Stimulated activated CD4-positive, alpha-beta T cell treated with anti-CD3 and anti-CD28 coated beads, Interleukin-2, amount 100 ng/mL, for 24 hours (primary cell): ENCODE measurements at places on chromosomes 11 and 22.

- DNase-seq = no peak
These were observed 62.9 kb upstream of the LRRC4C start for GRCh38 chr11:41522391-41522790.

DNA sequence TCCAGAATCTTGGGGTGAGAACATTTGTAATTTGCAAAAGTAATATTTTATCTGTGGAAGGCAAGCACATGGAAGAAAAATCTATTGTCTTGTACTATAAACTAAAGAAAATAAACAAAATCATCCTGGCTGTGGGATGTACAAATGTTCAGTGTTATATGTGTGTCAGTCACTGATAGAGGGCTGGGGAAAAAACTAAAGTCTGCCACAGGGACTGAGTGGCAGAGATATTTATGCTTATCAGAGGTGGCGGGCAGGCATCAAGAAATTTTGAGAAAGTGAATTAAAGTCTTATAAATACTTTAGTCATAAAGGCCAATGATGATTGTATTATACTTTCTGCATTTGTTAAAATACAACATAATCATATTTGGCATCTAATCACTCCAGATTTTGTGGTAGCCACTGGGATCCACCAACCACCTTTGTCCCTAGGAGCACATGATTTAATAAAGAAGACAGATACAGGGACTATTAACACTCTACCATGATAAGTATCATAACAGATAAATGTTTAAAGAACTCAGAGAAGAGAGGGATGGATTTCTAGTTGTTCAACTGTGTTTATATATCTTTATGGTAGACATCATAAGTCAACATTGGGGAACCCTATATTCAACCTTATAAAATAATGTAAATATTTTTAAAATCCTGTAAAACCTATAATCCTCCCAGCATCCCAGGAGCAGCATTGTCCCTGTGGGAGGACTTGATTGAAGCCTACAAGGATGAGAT, 2.6 kb upstream of the ENDOD1 start:
- DNase-seq = no peak

GRCh38 chr22:49699928-49700498, 127.7 kb downstream of the BRD1 start:
- DNase-seq = no peak

GRCh38 chr11:76767659-76768058, 15.5 kb upstream of the TSKU start:
- DNase-seq = no peak

DNA sequence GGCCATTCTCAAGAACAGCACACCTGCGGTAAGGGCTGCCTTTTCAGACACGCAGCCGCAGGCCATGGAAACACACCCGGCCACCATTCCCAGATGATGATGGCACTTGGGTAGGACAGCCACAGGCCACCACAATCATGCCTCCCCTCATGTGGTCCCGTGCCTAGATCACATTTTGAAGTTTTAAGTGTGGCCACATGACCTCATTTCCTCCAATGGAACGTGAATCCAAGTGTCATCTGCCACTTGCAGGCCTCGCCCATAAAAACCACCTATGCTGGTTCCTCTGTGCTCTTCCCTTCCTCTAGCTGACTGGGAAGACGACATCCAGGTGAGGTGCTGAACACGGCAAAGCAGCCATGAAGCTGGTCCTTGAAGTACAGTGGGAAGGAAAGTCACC, 44.6 kb upstream of the SLC25A1 start:
- no peak for DNase-seq

DNA sequence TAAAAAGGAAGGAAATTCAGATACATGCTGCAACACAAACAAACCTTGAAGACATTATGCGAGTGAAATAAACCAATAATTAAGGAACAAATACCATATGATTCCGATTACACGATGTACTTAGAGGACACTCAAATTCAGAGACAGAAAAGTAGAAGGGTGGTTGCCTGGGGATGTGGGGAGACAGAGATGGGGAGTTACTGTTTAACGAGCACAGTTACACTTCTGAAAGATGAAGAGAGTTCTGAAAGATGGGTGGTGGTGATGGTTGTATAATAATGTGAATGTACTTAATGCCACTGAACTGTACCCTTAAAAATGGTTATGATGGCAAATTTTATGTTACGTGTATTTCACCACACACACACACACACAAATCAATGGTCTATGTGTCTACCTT, 14.7 kb downstream of the ZBTB44 start:
- no peak for DNase-seq

DNA sequence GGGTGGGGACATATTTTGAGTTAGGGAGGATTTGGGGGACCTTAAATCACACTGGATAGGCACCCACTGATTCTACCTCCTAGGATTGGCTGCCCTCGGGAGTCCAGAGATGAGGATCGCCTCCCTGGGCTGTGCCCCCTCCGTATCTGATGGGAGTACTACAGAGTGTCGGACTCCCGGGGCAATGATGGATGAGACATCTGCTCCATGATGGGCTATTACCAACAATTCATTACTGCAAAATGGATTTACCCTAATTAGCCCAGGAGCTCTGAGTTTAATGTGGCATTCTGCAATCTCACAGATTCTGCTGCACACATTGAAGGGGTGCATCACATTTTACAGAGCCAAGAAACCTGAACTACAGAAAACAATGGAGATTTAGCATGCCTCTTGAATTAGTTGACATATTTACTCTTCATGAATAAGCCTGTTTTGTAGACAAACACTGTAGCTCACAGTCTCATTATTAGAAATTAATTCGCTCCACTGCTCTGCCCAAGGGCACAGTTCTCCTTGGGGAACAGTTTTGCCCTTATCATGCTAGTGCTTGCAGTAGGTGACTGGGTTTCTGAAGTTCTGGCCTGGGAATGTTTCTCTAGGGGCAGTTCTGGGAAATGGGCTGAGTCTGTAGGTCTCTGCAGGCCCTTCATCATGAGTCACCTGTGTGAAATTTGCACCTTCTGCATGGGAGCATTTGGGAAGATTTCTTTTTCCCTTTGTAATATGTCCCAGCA, 217.1 kb upstream of the PLET1 start:
- DNase-seq = no peak

DNA sequence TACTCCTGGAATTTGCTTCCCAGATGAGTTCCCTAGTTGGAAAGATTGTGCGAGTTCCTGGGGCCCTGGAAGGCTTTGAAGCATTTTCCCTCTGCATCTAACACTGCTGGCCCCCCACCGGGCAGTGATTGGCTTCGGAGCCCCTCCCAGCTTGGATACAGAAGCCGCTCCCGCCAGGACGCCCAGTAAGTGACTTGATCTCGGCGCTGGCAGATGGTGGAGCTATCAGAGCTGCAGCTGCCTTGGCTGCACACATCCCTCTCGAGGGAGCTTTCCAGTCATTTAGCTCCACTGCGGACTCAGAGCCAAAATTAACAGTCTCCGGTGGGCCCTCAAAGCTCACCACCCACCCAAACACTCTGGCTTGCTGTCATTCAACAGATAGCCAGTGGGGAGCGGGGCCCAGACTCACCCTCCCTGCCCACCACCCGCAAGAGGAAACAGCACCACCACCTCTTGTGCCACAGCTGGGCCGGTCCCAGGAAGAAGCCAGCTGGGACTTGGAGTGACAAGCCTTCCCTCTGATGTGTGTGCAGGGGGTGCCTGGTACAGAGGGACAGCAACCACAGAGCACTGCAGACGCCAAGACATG, 162.3 kb downstream of the TRIM29 start:
- no peak for DNase-seq

- no peak for DNase-seq
These were observed 4.4 kb downstream of the IFT27 start for GRCh38 chr22:36771356-36772063.

- no peak for DNase-seq
These were observed 773.0 kb upstream of the LUZP2 start for GRCh38 chr11:23723861-23724260.

DNA sequence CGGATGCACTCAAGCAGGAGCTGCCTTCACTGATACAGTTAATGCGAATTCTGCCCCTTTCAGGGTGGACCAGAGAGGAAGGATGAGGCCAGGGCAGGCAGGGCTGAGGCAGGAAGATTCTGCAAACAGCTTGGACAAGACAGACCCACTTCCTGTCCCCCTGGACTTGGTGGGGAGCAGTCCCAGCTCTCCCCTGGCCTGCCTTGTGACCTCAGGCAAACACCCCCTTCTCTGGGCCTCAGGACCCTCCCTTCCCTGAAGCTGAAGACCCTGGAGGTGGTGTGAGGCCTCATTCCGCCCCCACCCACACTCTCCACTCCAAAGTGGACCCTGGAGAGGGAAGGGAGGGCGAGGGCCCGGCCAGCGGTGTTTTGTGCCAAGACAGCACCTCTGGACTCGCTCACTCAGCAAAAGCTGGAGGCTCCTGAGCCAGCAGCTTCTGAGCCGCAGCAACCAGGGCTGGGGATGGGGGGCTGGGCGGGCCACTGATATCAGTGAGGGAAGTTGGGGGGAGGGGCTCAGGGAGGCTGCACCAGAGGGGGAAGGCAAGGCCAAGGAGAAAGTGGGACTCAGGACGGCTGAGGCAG, 8.5 kb downstream of the RAB3IL1 start:
- DNase-seq = no peak

DNA sequence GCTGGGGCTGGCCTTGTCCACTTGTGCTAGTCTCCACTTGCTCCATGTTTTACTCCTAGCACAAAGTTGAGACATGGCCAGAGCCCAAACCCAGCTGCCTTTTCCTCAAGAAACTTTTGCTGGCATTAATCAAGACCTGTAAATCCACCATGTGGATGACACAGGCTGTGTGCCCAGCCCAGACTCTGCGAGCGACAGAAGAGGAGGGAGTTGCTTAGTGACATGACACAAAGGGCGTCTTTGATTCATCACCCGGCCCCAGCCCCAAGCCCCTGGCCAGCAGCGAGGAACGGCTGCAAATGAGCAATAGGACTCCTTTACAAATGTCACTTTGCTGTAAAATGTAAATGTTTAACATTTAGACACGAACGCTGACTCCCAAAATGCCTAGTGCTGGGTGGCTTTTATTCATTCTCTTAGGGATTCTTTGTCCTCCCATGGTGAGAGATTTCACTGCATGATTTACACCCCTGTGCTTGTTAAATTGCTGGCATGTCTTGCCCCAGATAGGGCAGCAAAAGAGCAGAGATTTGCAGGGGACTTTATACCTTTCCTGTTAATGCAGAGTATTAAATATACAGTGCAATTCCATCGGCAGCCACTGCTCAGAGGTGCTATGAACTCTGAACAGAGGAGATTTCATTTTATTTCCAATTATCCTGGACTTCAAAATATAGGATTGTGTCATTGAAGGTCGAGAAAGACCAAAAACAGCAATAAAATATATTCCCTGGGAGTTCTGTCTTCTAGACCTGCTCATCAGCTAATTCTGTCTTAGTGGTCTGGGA, 263.6 kb upstream of the NCAM1 start:
- DNase-seq = no peak
